ENCODE measurements at places on chromosomes 11 and 22. TPM values are rescaled to one million over a fixed set of nuclear protein-coding genes. Genes with fewer than 3 reads are reported as not detected.

The OSBPL5 gene
- 26.1 TPM for polyA plus RNA-seq

The CEND1 gene
- 0.36 TPM for polyA plus RNA-seq

The SEPTIN3 gene
- 2.0 TPM for polyA plus RNA-seq

The MYO7A gene
- 5.4 TPM for polyA plus RNA-seq

- no peak overlapping the region for H3K4me3 ChIP-seq
- no peaks in the 10 kb centered on the region for H3K4me1 ChIP-seq
- H3K27me3 ChIP-seq: no peaks in the 10 kb centered on the region
- H3K36me3 ChIP-seq: no peaks in the 10 kb centered on the region
- H3K27ac ChIP-seq: no peak overlapping the region
Observed at GRCh38 chr11:104161751-104162450, 2.0 kb downstream of the PDGFD start.

GRCh38 chr11:9745411-9746211 is 81.7 kb downstream of the SWAP70 start:
- H3K36me3 ChIP-seq: no peaks in the 10 kb centered on the region
- H3K27ac ChIP-seq: no peak overlapping the region
- no peak overlapping the region for H3K4me3 ChIP-seq
- peaks cover 11% of the 10 kb centered on the region for H3K4me1 ChIP-seq
- H3K27me3 ChIP-seq: no peaks in the 10 kb centered on the region

DNA sequence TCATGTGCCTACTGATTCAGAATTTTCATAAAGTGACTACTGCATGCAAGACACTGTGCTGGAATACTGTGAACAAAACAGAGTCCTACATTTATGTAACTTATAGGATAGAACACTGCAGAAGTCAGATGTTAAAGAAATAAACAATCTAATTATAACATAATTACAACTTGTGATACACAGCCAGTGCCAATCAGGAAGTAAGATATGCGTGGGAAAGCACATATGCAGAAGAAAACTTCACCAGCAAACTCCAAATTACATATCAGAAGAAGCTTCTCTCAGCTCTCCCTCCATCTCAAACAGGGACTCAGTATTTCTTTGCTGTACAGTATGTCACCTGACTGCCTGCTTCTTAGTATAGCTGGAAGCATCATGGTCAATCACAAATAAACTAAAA is 37.4 kb downstream of the PAK1 start:
- no peaks in the 10 kb centered on the region for H3K4me1 ChIP-seq
- H3K27ac ChIP-seq: no peak overlapping the region
- no peaks in the 10 kb centered on the region for H3K27me3 ChIP-seq
- no peaks in the 10 kb centered on the region for H3K36me3 ChIP-seq

DNA sequence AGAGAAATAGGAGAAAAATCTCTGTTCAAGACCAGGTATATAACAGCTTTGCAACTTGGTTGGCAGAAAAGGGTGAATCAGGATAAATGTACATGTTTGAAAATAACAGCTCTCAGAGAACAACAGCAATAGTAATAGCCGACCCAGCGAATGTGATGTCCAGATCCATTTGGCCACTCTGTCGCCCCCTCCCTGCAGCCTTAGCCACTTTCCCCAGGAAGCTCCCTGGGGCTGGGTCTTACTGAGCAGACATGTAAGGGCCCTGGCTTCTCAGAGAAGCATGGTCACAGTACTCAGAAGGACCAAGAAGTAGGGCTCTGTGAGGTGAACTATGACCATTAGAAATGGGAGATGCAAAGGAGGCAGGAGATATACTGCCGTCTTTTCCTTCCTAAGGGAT is 154.1 kb upstream of the SNX19 start:
- no peak overlapping the region for H3K4me3 ChIP-seq
- no peak overlapping the region for H3K27ac ChIP-seq
- no peak for DNase-seq
- no peaks in the 10 kb centered on the region for H3K4me1 ChIP-seq

DNA sequence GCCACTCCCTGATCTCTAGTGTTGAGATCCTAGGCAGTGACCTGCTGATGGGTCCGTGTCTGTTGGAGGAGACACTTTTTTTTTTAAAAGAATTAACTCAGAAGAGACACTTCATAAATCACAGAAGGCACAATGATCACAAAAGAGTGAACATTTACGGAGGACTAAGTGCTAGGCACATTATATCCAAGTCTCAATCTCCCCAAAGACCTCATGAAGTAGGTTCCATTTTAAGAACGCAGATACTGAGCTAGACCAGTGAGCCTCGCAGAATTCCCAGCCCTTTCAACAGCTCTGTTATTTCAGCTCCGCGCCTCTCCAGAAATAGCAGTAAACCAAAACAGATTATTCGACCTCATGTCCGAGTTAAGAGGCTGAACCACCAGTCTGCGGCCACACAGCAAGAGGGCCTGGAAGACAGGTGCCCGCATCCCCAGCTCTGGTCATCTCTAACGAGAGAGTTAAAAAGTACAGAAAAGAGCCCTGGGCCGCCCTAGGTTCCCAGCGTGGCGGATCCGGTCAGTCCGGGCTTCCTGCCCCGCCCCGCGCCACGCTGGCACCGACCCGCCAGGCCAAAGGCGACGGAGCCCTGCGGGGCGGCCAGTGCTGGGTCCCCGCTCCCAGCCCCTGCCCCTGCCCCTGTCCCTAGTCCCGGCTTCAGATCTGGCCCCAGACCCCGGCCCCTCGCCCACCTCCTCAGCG is 612 bp downstream of the XBP1 start:
- peaks cover 18% of the 10 kb centered on the region for H3K4me1 ChIP-seq
- DNase-seq: peak; percentile 60
- peak overlapping the region; percentile 99 for H3K27ac ChIP-seq
- H3K27me3 ChIP-seq: no peaks in the 10 kb centered on the region

GRCh38 chr22:46269564-46269963 is 1.8 kb downstream of the TTC38 start:
- no peak for DNase-seq
- H3K36me3 ChIP-seq: no peaks in the 10 kb centered on the region
- H3K4me1 ChIP-seq: peaks cover 34% of the 10 kb centered on the region

GRCh38 chr11:12693479-12694182 is 19.4 kb downstream of the TEAD1 start:
- H3K36me3 ChIP-seq: no peaks in the 10 kb centered on the region
- peak overlapping the region; percentile 85 for H3K27ac ChIP-seq
- DNase-seq: no peak
- H3K4me3 ChIP-seq: no peak overlapping the region

GRCh38 chr11:46639197-46639839 is 22.0 kb downstream of the ATG13 start:
- no peaks in the 10 kb centered on the region for H3K27me3 ChIP-seq
- H3K36me3 ChIP-seq: peaks cover 40% of the 10 kb centered on the region
- DNase-seq: no peak
- H3K4me3 ChIP-seq: no peak overlapping the region

- no peaks in the 10 kb centered on the region for H3K36me3 ChIP-seq
- H3K4me3 ChIP-seq: no peak overlapping the region
- H3K27me3 ChIP-seq: no peaks in the 10 kb centered on the region
- H3K27ac ChIP-seq: no peak overlapping the region
- peaks cover 3% of the 10 kb centered on the region for H3K4me1 ChIP-seq
Observed at GRCh38 chr11:122140500-122140899, 24.5 kb upstream of the BLID start.

DNA sequence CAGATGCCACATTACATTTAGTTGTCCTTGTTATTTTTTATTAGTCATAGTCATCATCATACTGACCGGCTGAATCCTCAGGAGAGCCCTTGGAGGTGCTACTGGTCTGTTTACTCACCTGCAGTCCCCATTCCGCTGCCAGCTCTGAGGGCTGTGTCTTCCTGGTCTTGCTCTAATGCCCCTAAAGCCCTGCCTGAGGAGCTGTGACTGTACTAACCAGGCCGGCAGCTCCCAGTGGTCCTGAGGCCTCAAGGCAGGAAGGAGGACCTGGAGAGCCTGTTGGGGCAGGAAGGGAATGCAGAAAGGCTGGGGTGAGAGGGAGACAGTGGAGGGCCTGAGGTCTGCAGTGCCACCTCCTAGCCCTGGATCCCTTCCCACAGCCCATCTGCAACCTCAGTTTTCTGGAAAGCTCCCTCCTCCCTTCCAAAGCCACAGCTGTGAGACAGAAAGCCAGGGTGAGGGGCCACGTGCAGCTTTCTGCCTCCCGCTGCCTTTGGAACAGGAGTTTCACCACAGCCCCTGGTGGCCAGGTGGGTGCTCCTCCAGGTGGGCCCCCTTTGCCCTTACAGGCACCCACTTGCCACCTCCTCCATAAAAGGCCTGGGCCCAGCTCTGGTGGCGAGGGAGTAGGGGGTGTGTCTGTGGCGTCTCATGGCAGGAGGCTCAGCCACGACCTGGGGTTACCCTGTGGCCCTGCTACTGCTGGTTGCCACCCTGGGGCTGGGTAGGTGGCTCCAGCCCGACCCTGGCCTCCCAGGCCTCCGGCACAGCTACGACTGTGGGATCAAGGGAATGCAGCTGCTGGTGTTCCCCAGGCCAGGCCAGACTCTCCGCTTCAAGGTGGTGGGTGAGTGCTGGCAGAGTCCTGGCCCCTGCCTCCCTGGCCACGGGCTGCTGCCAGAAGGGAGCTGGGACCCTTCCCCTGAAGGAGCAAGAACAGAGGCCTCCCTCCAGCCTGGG is at the start of gene ZP1:
Gene ZP1, plus strand, starts transcription at position 632 of the 960 bp plus-strand sequence. Its CDS starts 20 bp downstream, at position 652.
- H3K27ac ChIP-seq: no peak within 1 kb of the TSS
- peaks cover 2% of the 10 kb centered on the region for H3K4me1 ChIP-seq
- H3K4me3 ChIP-seq: no peak within 1 kb of the TSS
- H3K36me3 ChIP-seq: no peaks in the 10 kb centered on the region
- no peak for DNase-seq

DNA sequence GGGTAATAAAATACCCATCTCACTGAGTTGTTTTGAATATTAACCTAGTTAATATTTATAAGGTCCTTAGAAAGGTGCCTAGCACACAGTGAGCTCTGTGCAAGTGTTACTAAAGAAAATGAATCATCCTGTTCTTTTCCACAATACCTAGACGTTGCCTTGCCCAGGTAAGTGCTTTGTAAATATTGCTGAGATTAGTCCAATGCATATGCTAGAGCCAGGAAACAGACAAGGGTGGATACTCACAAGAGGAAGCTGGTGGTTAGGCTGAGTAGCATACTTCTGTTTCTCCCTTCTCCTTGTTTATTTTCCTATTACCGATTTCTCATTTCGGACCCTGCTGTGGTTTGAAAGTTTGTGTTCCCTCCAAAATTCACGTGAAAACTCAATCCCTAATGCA is 58.1 kb upstream of the BARX2 start:
- H3K27ac ChIP-seq: peak overlapping the region; percentile 64
- H3K4me3 ChIP-seq: no peak overlapping the region
- DNase-seq: no peak
- H3K4me1 ChIP-seq: peaks cover 13% of the 10 kb centered on the region
- H3K27me3 ChIP-seq: no peaks in the 10 kb centered on the region
- no peaks in the 10 kb centered on the region for H3K36me3 ChIP-seq

DNA sequence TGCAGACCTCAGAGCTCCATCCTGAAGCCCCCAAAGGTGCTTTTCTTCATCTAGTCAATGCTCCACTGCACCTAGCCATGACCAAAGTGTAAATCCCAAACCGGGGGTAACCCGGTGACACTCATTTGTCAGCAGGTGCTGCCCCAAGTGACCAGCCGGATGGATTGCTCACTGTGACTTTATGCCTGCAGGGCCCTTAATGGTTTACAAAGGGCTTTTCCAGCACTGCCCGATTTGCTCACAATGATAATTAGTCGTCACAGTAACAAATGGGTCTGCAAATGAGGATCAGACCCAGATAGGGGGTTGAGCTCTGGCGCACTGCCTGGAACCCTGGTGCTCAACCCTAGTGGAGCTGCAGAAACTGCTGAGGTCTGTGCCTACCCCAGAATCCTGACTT is 45.7 kb upstream of the CD5 start:
- DNase-seq: no peak
- no peaks in the 10 kb centered on the region for H3K27me3 ChIP-seq
- no peaks in the 10 kb centered on the region for H3K36me3 ChIP-seq
- H3K27ac ChIP-seq: no peak overlapping the region
- H3K4me3 ChIP-seq: no peak overlapping the region

GRCh38 chr11:35323076-35323868 is 96.1 kb downstream of the SLC1A2 start:
- H3K4me1 ChIP-seq: no peaks in the 10 kb centered on the region

GRCh38 chr11:126607374-126607773 is 251.9 kb downstream of the ST3GAL4 start:
- no peaks in the 10 kb centered on the region for H3K36me3 ChIP-seq
- no peak overlapping the region for H3K4me3 ChIP-seq
- H3K4me1 ChIP-seq: no peaks in the 10 kb centered on the region
- no peaks in the 10 kb centered on the region for H3K27me3 ChIP-seq
- no peak for DNase-seq

All from left lung (tissue), 14 donors.